ENCODE measurements at places on chromosomes 16 and 17. TPM values are rescaled to one million over a fixed set of nuclear protein-coding genes. Genes with fewer than 3 reads are reported as not detected.

The KRTAP3-2 gene
- total RNA-seq: not detected

The TOM1L1 gene
- total RNA-seq: 46.8 TPM

The ACSF3 gene
- total RNA-seq: 54.9 TPM

The C16orf92 gene
- total RNA-seq: not detected

The CDR2L gene
- 39.4 TPM for total RNA-seq

The GOT2 gene
- total RNA-seq: 162 TPM

The CTRB2 gene
- 0.76 TPM for total RNA-seq

The GRIN2A gene
- total RNA-seq: 34.6 TPM

The TPSAB1 gene
- total RNA-seq: not detected

- DNase-seq: no peak
- no peak overlapping the region for H3K27ac ChIP-seq
- no peak overlapping the region for H3K4me3 ChIP-seq
- no peaks in the 10 kb centered on the region for H3K4me1 ChIP-seq
- no peaks in the 10 kb centered on the region for H3K36me3 ChIP-seq
- H3K27me3 ChIP-seq: no peaks in the 10 kb centered on the region
These were observed 452.7 kb downstream of the TMEM114 start for GRCh38 chr16:8137606-8138005.

DNA sequence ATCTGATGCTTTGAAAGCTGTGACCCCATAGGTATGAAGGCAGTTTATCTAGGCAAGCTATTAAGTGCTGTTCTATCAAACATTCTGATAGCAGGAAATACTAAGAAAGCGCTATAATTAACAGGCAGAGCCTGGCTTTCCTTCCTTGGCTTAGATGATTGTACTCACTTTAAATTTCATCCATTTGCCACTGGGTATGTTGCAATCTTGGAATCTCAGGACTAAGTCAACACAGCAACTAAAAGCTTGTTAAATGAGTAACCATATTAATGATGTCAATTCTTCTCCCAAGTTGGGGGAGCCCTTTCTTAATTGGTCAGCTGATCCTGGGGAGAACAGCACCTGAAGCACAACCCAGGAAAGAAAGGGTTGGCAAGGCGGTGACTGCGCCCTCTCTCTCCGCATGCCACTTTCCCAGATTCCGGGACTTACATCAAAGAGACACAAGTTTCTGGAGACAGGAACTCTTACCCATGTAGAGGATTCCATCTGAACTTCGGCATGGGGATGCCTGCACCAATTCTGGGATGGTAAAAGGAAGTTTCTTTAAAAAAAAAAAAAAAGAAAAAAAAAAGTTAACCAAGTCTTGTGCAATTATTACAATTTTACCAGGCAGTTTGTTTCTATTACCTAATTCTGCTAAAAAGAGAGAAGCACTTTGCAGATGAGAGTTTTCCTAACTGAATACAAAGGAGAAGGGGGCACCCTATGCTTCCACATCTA lies 54.4 kb upstream of the ICAM2 start:
- H3K4me1 ChIP-seq: peaks cover 17% of the 10 kb centered on the region
- peak; percentile 44 for DNase-seq
- H3K27me3 ChIP-seq: no peaks in the 10 kb centered on the region
- H3K36me3 ChIP-seq: peaks cover 19% of the 10 kb centered on the region

- H3K36me3 ChIP-seq: peaks cover 27% of the 10 kb centered on the region
- no peak overlapping the region for H3K4me3 ChIP-seq
- no peak for DNase-seq
- no peak overlapping the region for H3K27ac ChIP-seq
- H3K27me3 ChIP-seq: no peaks in the 10 kb centered on the region
These were observed 15.0 kb downstream of the TSC2 start for GRCh38 chr16:2062801-2063200.

- H3K27ac ChIP-seq: peak overlapping the region; percentile 23
- H3K27me3 ChIP-seq: no peaks in the 10 kb centered on the region
- peaks cover 71% of the 10 kb centered on the region for H3K36me3 ChIP-seq
- no peak overlapping the region for H3K4me3 ChIP-seq
- peaks cover 16% of the 10 kb centered on the region for H3K4me1 ChIP-seq
These were observed 170.7 kb downstream of the SEC14L1 start for GRCh38 chr17:77311371-77311981.

DNA sequence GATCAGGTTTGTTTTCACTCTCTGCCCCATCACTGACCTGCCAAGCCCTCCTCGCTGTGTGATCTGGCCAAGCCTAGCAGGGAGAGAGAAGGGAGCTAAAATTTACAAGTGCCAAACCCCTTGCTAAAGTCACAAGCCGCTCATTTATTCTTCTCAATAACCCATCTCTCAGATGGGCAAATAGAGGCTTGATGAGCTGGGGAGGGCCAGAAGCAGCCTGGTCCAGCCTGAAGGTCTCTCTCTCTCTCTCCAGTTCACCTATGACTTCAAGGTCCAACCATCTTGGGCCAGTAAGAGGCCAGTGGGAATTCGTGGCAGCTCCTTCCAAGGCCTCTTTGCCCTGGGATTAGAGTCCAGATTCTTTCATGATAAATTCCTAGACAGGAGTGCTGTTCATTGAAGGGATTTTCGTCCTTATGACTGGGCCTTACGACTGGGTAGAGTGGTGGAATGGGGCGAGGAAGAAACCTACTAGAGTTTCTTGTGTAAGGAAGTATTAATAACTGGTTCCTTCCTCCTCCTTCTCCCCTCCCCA lies 3.4 kb downstream of the CA7 start:
- H3K4me3 ChIP-seq: no peak overlapping the region
- H3K36me3 ChIP-seq: no peaks in the 10 kb centered on the region
- peaks cover 86% of the 10 kb centered on the region for H3K27me3 ChIP-seq
- H3K27ac ChIP-seq: no peak overlapping the region

DNA sequence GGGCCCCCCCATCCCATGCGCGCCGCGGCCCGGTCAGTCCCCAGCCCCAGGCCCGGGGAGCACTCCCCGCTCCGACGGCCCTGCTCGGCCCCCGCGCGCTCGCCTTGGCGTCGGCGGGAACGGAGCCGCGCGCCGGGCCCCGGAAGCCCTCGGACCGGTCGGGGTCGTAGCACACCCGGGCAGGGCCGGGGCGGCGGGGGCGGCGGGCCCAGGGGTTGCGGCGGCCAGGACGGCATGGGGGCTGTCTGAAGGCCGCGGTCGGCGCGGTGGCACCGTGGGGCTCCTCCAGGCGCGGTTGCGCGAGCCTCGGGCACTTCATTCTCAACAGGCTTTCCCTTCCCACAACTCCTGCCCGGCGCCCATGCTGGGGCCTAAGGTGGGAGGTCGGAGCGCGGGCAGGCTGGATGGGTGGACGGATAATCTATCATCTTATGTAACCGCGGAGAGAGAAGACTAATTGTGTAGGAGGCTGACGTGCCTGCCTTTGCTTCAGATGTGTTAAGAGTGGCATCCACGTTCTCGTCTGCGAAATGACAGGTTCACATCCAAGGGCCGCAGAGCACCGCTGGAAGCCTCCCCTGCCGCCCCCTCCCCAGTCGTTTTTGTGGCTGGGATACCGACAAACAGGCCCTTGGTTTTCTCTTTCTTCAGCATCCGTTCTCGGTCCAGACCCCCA lies 708 bp downstream of the BAIAP2 start:
- H3K27me3 ChIP-seq: no peaks in the 10 kb centered on the region
- H3K36me3 ChIP-seq: peaks cover 74% of the 10 kb centered on the region
- peaks cover 54% of the 10 kb centered on the region for H3K4me1 ChIP-seq
- peak overlapping the region; percentile 91 for H3K27ac ChIP-seq
- DNase-seq: peak; percentile 20

GRCh38 chr17:43444223-43445008 lies 39.4 kb upstream of the DHX8 start:
- H3K4me1 ChIP-seq: peaks cover 18% of the 10 kb centered on the region
- DNase-seq: no peak
- no peak overlapping the region for H3K27ac ChIP-seq
- H3K4me3 ChIP-seq: no peak overlapping the region
- no peaks in the 10 kb centered on the region for H3K36me3 ChIP-seq
- H3K27me3 ChIP-seq: no peaks in the 10 kb centered on the region

DNA sequence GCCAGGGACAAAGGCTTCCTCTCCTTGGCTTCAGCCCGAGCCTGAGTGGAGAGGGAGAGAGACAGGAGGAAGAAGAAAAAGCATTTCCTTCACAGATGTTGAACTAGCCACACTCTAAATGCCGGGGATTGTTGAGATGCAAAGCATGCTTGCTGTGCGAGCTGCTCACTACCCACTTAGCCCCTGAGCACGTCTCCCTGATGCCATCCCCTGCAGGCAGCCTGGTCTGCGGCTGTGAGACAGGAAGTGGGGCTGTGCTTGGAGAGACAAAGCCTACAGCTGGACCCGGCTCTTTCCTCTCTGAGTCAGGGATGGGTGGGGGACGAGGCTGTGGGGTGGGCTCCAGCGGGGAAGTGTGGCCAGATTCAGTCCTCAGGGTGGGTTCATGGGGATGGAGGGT lies 13.7 kb downstream of the WNT9B start:
- no peak overlapping the region for H3K27ac ChIP-seq
- H3K4me3 ChIP-seq: no peak overlapping the region
- H3K27me3 ChIP-seq: peaks cover 69% of the 10 kb centered on the region
- no peaks in the 10 kb centered on the region for H3K36me3 ChIP-seq

GRCh38 chr16:87704754-87705353 lies 60.9 kb downstream of the KLHDC4 start:
- no peaks in the 10 kb centered on the region for H3K4me1 ChIP-seq
- H3K27ac ChIP-seq: no peak overlapping the region
- DNase-seq: no peak
- peaks cover 47% of the 10 kb centered on the region for H3K36me3 ChIP-seq

- H3K4me1 ChIP-seq: no peaks in the 10 kb centered on the region
- no peak for DNase-seq
- no peak overlapping the region for H3K4me3 ChIP-seq
- H3K27ac ChIP-seq: no peak overlapping the region
These were observed 50.7 kb downstream of the TANGO6 start for GRCh38 chr16:68893710-68894705.

- no peak overlapping the region for H3K27ac ChIP-seq
- no peaks in the 10 kb centered on the region for H3K4me1 ChIP-seq
- peaks cover 97% of the 10 kb centered on the region for H3K27me3 ChIP-seq
- DNase-seq: no peak
- no peak overlapping the region for H3K4me3 ChIP-seq
These were observed 388.0 kb upstream of the TNRC6C start for GRCh38 chr17:77570565-77570898.

DNA sequence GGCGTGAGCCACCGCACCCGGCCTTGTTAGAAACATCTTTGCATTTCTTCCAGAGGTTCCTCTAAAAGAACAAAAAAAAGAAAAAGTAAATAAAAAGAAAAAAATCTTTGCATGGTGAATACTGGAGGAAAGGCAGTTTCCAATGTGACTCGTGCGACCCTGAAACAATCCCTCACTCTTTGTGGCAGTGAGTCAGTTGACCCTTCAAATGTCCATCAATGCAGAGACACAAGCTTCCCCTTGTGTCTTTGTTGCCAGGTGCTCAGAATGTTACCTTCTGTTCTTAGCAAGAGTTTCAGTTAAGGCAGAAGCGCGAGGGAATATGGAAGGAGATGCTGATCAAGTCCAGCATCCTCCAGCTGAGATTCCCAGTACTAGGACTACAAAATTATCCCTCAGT lies 16.4 kb downstream of the CACNG4 start:
- no peaks in the 10 kb centered on the region for H3K36me3 ChIP-seq
- no peak for DNase-seq
- peaks cover 12% of the 10 kb centered on the region for H3K27me3 ChIP-seq
- no peak overlapping the region for H3K27ac ChIP-seq

- no peaks in the 10 kb centered on the region for H3K4me1 ChIP-seq
- no peaks in the 10 kb centered on the region for H3K36me3 ChIP-seq
- DNase-seq: no peak
- no peak overlapping the region for H3K4me3 ChIP-seq
These were observed 275.8 kb upstream of the MAF start for GRCh38 chr16:79876332-79876730.

DNA sequence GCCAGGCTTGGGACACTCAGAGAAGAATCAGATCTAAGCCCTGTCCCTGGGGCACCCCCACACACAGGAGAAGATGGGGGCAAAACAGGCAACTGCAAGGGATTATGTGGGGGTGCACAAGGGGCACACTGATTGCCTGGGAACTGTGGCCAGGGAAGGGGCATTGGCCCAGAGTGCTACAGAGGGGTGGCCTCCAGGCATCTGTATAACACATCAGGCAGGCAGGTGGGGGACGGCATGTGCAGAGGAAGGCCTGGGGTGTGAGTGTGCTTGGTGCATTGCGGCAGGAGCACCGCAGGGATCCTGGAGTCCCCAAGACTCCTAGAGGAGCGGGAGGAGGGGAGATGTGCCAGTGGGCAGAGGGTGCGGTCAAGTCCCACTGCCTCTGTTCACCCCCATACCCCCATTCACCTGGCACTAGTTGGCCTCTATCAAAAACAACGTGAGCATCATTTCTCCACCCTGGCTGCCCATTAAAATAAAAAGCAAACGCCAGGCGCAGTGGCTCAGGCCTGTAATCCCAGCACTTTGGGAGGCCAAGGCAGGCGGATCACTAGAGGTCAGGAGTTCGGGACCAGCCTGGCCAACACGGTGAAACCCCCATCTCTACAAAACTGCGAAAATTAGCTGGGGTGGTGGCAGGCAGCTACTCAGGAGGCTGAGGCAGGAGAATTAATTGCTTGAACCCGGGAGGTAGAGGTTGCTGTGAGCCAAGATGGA lies 41.5 kb downstream of the C16orf82 start:
- H3K27ac ChIP-seq: no peak overlapping the region
- peaks cover 45% of the 10 kb centered on the region for H3K27me3 ChIP-seq
- no peaks in the 10 kb centered on the region for H3K4me1 ChIP-seq
- no peak overlapping the region for H3K4me3 ChIP-seq
- H3K36me3 ChIP-seq: peaks cover 3% of the 10 kb centered on the region
- no peak for DNase-seq

DNA sequence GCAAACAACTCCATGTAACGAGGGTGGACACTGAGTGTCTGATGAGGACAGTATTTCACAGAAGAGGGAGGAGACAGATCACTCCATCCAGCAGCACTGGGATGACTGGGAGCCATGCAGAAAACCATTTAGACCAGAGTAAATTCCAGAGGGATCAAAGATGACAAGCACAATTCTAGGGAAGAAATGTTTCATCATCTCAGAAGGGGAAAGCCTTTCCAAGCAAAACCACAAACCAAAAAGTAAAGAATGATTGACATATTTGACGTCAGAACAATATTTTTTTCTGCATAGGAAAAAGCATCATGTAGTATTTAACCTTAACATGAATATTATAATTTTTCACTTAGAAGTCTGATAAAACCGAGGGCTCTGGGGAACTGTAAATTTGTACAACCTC lies 4.8 kb downstream of the DNASE1 start:
- H3K4me3 ChIP-seq: no peak overlapping the region
- H3K27ac ChIP-seq: no peak overlapping the region
- no peak for DNase-seq
- H3K4me1 ChIP-seq: no peaks in the 10 kb centered on the region

GRCh38 chr17:8881606-8882005 lies 14.1 kb upstream of the PIK3R6 start:
- no peak overlapping the region for H3K27ac ChIP-seq
- H3K27me3 ChIP-seq: peaks cover 67% of the 10 kb centered on the region
- H3K4me3 ChIP-seq: no peak overlapping the region
- DNase-seq: no peak

GRCh38 chr16:6861135-6861814 lies 471.4 kb upstream of the RBFOX1 start:
- DNase-seq: no peak
- no peaks in the 10 kb centered on the region for H3K4me1 ChIP-seq
- H3K36me3 ChIP-seq: no peaks in the 10 kb centered on the region
- H3K27ac ChIP-seq: no peak overlapping the region
- H3K4me3 ChIP-seq: no peak overlapping the region

Data from Calu3 (cell line).